ENCODE measurements at places on chromosomes 5 and 9.

DNA sequence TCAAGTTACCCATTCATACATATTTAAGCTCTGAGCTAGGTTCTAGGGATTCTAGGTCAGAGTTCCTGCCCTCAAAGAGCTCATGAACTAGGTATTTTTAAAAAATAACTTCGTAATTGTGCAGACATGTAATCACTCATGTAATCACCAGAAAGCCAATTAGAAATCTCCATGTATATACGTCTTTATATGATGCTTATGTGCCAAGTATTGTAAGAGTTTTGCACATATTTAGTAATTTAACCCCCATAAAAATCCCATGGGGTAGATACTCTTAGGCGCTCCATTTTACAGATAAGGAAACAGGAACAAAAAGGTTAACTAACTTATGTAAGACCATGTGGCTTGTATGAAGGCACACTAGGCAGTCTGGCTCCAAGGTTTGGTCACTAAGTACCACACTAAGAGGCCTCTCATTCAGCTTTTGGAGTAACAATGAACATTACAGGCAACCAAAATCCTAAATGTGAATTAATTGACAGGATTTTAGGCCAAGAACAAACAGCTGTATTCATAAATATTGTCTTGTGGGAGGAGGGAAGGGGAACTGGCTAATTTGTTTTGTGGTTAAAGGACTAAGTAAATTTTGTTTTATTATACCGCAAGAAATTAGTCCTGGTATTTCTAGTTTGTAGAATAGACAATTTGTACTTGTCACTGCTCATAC, 1.7 kb upstream of the OTULINL start:
- DNase-seq: no peak

DNA sequence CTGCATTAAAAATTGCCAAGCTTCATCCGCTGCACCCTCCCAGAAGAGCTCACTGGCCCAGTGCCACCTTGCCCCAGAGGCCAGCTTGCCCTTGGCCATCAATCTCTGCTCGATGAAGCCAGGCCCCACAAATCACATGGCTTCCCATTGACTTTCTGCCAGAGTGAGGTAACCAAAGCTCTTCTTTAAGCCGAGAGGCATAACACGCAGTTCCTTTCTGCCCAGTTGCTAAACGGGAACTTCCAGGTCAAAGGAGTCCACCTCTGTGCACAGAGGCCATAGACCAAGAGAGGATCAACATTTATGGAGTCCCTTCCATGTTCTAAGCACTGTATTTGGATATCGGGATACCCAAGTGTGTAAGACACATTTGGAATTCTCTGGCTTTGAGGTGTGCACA, 208.8 kb downstream of the KIF4B start:
- DNase-seq: no peak

DNA sequence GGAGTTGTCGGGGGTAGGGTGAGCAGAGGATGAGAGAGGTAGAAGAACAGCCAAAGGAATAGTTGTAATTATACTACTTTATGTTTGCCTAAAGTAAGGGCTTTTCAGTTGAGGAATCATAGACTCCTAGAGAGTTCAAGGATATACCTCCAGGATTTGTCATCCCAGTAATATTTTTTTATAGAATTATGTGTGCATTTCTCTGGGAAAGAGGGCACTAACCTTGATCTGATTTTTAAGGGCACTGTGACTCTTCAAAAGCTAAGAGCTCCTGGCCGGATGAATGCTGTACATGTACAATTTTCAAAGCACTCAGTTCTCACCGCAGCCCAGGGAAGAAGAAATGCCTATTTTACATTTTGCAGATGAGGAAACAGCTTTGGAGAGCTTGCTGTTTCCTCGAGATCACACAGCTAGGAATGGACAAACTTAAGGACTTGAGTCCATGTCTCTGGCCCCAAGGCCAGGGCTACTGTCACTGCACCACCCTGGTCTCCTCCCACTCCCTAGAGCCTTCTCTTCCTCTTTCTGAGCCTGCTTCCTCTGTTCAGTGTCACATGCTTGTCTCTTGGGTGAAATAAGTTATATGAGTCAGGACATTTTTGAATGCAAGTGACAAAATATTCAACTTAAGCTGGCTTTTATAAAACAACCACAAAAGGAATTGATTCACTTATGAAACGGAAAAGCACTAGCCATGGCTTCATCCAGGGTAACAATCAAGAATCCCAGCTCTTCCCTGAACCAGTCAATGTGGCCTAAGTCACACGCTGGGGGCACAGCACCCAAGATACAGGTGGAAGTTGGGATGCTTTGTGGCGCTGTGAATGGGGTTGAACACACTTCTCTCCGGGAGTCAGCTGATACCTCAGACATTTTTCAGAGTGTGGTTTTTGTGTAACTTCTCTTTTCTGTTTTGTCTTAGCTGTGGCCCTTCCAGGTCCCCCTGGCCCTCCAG, 45.7 kb upstream of the TGFBR1 start:
- DNase-seq: no peak

GRCh38 chr9:112367465-112367864, 12.4 kb upstream of the HSDL2 start:
- no peak for DNase-seq
